ENCODE measurements at places on chromosomes 4 and X.
A peak's percentile ranks its signal among the peaks of the same experiment; 100 is the strongest.

- DNase-seq = no peak
Measured at GRCh38 chrX:3317191-3317718, 29.2 kb downstream of the MXRA5 start.

DNA sequence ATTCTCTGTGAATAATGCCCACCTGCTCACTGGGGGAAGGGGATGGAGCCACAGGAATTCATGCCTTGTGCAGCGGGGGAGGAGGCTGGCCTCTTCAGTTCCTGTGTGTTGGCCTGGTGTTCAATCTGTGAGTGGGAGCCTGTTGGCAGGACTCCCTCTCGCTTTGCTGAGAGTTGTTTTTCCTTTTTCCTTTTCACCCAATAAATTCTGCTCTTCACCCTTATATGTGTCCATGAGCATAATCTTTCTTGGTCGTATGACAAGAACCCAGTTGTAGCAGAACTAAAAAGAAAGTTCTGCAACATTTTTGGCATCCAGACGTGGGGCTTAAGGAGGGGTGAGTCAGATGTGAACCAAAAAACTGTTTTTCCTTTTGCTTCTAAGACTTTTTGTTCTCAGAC, 235.2 kb upstream of the HDX start:
- DNase-seq = no peak

- DNase-seq = no peak
Measured at GRCh38 chrX:132877954-132878536, 80.4 kb downstream of the HS6ST2 start.

DNA sequence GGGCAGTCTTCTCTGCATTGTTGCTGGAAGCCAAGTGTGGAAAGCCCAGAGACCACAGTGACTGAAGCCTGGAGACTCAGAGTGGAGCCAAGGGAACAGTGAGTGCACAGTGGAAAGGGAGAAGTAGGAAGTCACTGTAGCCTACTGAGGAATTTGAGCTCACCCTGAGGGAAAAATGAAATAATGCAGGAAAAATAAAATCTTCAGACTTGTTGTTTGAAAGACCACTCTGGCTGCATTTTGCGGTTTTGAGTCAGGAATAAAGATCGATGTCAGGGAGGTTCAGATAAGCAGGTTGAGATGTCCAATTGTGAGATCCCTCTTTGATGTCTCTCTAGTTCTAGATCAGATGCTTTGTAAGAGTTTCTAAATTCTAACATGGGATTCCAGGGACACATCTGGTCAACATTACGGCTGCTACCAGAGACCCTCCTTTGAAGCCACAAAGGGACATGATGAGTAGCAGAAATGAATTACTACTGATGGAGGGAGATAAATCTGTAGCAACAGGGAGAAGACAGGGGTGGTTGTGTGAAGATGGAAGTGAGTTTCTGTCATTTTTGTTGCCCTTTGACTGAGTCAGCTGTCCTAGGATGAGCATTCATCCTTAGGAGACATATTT, 8.4 kb downstream of the ADH4 start:
- peak; percentile 4 for DNase-seq

GRCh38 chr4:13957871-13958270, 330.3 kb upstream of the BOD1L1 start:
- DNase-seq = no peak

DNA sequence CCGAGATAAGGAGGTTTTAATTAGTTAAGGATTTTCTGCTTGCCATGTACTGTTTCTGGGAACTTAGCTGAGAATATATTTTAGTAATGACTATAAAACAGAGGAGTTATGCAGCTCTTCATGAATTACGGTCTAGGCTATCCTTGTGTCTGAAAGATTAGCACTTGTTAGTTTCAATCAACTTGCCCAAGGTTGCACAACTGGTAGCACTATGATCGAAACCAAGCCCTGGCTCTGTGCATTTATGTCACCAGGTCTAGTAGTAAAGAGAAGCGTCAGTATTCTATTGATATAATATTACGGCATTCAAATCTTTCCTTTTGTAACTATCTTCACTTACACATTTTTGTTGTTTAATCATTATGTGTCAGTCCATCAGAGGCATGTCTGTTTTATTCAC, 176.0 kb downstream of the TLL1 start:
- no peak for DNase-seq

- DNase-seq = peak; percentile 45
Measured at GRCh38 chr4:38500433-38500832, 163.6 kb upstream of the KLF3 start.

DNA sequence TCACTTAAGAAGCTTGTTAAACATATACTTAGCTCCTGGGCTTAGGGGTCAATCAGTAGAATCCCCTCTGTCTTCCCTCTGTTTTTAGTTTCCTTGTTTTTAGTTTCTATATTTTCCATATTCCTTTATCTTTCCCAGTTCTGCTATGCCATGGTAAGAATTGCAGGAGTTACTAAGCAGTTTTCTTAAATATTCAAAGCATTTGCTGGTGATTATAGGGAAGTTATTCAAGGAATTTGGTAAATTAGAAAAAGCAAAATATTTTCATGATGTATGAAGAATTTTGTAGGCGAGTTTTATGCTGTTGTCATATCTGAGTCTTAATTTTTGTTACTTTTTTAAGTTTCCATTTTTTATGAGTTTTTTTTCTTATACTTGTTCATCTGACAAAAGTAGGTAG, 91.6 kb upstream of the NUDT6 start:
- peak; percentile 15 for DNase-seq

DNA sequence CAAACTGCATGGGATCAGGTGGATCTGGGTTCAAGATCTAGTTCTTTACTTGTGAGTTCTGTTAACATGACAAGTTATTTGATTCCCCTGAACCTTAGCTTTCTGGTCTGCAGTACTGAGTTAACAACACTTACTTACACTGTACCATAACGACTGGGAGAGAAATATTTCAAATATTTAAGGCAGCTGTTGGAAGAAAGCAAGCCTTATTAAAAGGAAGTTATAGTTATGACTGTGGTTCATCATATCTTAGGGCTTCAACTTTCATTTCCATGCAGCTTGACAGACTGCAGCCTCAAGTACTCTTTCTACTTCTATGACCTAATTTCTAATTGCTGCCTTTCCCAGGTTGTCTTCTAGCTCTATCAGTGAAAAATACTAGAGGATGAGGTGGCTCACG, 40.0 kb upstream of the PDGFRA start:
- no peak for DNase-seq

DNA sequence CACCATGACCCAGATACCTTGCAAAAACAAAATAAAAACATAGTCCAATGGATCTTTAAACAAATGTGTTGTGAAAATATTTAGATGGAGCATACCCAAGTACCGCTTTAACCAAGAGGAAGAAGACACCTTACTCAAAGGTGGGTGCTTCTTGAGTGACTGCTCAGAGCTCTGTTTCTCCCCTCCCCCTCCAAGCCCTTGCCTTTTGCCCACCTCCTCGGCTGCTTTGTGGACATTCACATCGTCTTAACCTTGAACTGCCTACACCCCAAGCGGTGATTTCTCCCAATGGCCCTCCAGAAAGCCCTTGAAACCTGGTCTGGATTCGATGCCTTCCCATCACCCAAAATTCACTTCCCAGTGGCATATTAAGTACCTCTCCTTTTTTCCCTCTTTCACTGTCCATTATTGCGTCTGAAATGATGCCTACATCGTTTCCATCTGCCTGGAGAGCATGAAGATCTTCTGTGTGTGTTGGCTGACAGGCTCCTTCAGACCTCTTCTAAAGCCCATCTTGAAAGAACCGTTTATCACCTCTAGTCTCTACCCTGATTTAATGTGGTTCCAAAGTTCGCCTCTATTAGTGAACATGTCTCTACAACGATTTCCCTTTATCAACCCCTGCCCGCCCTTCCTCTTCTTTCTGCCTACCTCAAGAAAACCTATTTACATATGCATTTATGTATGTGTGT, 968 bp downstream of the GPRIN3 start:
- DNase-seq = no peak

DNA sequence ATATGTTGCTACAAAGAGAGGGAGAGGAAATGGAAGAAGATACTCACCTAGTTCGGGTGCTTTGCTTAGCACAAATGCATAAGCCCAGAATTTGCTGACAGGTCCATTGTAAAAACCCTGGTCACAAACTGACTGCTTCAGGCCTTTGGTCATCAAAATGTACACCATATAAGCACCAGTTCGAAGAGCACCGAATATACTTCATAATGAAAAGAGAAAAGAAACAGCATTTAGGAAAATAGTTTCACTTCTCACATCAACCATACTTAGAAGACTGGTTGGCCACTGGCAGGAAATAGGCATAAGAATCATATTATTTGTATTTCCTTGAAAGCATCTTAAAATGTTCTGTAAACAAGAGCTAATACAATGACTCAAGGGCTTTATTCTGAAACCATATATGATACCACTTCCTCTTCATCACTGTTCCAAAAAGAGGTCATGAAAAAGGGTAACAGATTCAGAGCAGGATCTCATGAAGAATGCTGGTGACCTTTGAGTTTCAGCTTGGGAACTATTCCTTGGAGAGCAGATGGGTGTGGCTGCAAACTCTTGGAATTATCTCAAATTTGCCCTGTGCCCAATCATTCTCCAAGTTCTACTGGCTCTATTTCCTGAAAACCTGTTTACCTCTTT, 138.7 kb downstream of the ELOVL6 start:
- DNase-seq = peak; percentile 11

DNA sequence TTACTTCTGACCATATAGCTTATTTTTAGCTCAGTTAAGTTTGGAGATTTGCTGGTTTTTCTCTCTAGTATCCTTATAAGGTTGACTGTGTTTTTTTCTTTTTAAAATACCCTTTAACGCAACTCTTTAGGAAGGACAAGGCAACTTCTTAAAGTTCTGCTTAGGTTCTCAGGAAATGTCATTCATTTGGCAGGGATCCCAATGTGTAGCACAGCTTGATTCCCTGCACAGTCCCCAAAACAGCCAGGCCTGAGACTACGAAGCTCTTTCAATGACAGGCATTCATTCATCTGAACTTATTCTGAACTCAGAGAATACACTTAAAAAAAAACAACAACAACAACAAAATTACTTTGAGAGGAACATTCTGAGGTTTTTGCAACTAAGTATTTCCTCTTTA, 1765.8 kb downstream of the PCDH7 start:
- DNase-seq = no peak

DNA sequence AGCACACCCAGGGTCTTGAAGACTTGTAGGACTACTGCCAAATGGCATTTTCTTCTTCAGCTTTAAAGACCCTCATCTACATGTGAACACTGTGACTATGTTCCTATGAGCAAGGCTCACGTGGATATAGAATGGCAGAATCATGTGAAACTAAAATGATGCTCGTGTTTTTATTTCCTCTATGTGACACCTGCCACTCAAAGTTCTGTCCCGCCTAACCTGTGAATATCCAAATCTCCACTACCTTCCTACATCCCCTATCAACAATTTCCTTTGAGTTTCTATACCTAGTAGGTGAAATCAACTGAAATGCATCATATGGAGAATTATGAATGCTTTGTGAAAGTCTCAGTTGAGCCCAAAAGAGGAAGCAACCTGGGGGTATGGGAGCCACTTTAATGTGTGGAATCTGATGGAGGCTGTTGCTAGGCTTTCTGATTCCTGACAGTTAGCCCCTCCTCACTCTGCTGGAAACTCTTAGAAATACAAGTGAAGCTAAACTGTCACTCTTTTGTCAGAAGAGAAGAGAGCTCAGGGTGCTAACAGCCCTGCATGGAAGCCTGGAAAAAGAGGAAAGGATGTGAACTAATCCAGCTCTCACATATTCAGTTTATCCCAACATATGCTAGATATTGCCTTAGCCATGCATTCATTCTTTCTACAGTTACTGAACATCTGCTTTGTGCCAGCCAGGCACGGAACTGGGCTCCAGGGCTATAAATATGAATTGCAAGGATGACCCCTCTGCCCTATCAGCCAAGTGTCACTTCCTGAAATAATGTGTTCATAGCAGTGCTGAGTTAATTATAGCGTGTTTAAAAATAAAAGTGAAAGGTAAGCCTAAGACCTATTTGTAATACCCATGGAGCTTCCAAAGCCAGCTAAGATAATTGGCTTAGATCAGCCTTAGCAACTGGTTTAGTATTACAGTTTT, 11.0 kb downstream of the LHFPL1 start:
- no peak for DNase-seq

DNA sequence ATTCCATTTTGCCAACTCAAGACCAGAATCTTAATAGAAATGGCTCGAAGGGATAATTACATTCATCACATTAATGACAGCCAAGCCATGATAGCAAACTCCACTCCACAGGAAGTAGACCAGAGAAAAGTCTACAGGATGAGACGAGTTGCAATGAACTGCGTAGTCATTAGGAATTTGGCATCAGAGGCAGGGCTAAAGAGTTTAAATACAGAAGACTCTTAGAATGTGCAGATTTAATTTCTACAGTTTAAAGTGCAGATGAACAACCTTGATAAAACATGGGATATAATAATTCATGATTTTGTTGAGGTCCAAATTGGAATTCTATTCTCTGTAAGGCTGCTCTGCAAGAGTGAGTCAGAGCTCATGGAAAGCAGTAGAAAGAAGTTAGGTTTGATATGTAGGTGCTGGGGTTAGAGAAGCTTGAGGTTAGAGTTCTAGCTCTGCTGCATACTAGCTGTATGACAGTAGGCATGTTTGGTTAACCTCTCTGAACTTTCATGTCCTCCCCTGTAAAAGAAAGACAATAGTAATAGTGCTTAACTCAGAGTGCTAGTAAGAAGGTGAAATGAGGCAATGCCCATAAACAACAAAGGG, 32.2 kb downstream of the LNX1 start:
- no peak for DNase-seq

GRCh38 chrX:84932814-84933213, 70.9 kb upstream of the APOOL start:
- DNase-seq = no peak

- peak; percentile 29 for DNase-seq
Measured at GRCh38 chrX:48833542-48834138, 1.8 kb downstream of the PCSK1N start.

GRCh38 chr4:76589872-76590797, 155.1 kb downstream of the SHROOM3 start:
- DNase-seq = peak; percentile 89

DNA sequence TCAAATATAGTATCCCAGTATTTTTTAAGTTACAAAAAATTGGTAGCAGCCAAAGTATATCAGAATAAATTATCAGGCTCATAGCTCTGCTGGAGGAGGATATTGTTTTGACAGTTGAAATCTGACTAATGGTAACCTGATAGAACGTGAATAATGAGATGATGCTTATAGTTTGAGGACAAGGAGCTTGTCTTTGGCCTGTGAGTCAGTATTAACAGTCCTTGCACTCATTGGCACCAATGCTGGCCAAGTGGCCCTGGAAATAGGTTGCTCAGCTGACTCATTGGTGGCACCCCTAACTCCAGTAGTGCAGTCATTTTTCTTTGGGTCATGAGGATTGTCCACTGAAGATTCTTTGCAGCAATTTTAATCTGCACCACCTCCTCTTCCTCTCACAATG, 203.3 kb upstream of the JADE1 start:
- DNase-seq = peak; percentile 25

DNA sequence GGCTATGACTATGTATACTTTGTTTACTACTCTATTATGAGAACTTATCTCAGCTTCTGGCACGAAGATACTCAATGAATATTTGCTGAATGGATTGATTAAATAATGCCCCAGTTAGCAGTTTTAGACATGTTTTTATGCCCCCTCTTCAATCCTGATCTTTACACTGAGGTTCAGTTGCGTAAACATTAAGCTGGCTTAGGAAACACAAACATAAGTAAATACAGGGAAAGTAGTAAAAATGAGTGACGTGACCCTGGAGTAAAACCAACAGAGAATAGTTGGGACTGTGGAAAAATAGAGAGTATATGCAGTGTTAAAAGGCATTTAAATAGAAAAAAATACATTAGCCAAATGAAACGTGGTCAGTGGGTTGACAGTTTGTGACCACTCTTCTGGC, 387.0 kb upstream of the ACTRT1 start:
- DNase-seq = no peak

Data from AG08395 (cell line).